Epithelial cell of proximal tubule (primary cell): ENCODE measurements at places on chromosomes 11 and 22. TPM values are rescaled to one million over a fixed set of nuclear protein-coding genes. Genes with fewer than 3 reads are reported as not detected.

OR52E5 gene
- not detected in 2 replicates for total RNA-seq

DNA sequence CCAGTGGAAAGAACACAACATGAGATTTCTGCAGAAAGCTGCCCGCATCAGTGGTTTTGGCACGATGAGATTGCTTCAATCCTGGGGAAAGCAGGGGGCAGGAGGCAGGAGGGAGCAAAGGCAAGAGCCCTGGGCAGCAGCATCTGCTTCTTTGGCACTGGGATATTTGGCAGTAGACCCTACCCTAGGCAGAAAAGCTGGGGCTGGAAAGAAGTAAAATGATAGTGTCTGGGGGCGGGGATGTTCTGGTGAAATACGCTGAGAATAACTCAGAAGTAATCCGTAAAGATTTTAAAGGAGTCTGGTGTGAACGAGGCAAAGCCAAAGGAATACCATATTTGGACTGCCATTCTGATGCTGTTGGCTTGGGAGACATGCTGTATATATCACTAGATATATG is 62.0 kb downstream of the FAM76B start:
- no peak for DNase-seq

ISX gene
- not detected in 2 replicates for total RNA-seq

DNA sequence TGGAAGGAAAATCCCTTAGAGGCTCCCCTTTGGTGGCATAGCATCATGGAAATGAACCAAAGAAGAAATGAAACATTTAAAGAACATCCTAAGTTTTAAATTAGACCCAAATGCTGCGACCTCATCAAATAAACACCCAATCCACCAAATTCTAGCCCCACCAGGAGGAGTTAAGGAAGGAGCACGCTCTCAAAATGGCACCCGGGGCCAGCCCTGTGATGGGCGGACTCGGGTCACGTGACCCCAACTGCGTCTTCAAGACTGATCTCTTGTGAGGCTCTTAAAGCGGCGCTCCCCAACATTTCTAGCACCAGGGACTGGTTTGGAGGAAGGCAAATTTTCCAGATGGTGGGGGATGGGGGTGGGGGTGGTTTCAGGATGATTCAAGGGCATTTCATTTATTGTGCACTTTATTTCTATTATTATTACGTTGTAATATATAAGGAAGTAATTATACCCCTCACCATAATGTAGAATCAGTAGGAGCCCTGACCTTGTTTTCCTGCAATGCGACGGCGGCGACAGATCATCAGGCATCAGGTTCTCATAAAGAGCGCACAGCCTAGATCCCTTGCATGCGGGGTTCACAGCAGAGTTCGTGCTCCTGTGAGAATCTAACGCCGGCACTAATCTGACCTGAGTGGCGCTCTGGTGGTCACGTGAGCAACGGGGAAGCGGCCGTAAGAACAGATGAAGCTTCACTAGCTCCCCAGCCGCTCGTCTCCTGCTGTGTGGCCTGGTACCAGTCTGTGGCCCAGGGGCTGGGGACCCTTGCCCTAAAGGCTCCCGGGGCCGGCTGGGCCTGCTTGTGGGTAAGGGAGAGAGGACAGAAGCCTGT is 90.6 kb upstream of the SLC22A12 start:
- no peak for DNase-seq

KRTAP5-11 gene
- not detected in 2 replicates for total RNA-seq

MMP8 gene
- not detected in 2 replicates for total RNA-seq

DNA sequence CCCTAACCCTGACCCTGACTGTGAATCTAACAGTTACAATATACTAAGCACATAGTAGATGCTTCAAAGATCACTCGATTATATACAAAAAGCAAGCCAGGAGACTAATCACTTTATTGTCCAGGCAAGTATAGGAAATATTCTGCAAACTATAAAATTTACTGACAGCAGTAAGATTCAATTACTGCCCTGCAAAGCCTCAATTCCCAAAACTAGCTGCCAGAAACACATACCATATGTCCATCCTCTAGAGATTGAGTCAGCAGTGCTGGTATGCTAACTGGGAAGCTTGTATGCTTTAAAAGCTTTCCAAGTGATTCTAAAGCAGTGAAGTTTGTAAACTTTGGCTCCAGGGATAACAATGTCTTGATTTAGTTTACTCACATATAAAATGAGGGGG is 26.1 kb downstream of the CSTF3 start:
- DNase-seq: no peak

ANO1 gene
- 0.07 and 1.2 TPM in 2 replicates for total RNA-seq

DNA sequence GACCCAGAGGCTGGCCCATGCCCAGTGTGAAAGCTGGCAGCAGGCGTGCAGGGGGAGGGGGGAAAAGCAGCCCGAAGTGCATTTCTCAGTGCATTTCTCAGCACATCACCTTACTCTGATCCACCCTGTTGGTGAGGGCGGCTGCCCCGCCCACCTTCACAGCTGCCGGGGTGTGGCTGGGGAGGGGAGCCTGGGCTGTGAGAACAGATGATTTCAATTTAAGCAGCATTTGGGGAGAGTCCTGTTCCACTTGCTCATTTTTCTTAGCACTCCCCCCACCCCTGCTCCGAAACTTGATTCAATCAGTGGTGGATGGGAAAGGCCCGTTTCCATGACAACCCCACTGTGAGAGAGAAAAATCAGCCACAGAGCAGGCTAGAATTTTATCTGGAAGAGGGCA is 84.8 kb downstream of the SNX19 start:
- no peak for DNase-seq

DNA sequence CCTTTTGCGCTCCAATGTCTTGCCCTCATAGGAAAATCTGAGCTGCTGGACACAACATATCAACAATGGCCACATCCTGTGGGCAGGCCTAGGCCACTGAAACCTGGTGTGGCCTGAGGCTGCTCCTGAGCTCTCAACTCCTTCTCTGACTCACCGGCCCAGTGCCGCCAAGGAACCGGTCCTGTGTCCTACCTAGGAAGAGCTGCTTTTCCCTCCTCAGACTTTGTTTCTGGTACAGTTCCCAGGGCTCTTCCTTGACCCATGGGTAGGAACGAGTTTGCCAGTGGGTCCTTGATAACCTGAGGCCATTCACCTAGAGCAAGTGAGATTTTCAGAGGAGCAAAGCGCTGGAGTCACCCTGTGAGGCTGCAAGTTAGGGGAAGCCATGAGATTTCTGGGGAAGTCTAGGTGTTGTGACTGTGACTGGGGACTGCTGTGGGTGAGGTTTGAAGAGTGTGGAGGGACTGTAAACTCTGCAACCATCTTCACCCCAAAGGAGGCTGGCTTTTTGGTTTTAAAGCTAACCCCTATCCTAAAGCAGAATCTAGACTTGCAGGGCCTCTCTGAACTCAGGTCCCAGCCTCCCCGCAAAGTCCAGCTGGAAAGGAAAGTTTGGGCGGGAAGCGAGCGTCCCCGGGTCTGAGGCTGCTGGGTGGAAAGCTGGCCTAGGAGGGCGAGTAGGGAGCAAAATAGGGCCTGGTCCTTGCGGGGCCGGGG is 12.0 kb upstream of the PAX6 start:
- DNase-seq: no peak

- no peak for DNase-seq
Measured at GRCh38 chr22:49440931-49441330, 386.7 kb downstream of the BRD1 start.

- DNase-seq: no peak
Measured at GRCh38 chr22:44204739-44205515, 24.2 kb downstream of the PARVG start.

SMC1B gene
- 0.63 TPM in 1 of 2 replicates, not detected in the other for total RNA-seq

DNA sequence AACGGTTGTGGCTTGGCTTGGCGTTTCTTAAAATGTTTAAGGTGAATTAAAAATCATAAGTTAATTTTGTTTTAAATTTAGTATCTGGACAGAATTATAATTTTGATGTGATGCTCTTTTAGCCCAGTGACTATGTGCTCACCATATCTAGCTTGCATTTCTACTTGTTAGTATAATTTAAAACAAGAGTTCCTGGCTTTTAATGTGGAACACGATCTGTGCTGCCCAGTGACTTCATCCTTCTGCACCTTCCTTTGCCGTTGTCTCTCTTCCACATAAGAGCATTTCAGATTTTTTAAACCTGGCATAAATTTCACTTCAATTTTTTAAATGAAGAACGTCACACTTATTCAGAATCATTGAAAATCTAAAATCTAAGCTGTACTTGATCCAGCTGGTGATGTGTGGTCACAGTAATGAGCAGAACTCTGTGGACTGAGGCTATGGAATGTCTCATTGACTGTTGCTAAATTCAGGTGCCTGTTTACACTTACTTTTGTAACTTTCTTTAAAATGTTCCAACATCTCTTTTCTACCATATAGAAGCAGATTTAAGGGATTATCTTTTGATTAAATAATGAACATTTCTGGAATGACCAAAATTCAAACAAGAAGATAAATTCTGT is 75.4 kb upstream of the ADSL start:
- no peak for DNase-seq

APOBEC3B gene
- 67.3 and 68.1 TPM in 2 replicates for total RNA-seq

DNA sequence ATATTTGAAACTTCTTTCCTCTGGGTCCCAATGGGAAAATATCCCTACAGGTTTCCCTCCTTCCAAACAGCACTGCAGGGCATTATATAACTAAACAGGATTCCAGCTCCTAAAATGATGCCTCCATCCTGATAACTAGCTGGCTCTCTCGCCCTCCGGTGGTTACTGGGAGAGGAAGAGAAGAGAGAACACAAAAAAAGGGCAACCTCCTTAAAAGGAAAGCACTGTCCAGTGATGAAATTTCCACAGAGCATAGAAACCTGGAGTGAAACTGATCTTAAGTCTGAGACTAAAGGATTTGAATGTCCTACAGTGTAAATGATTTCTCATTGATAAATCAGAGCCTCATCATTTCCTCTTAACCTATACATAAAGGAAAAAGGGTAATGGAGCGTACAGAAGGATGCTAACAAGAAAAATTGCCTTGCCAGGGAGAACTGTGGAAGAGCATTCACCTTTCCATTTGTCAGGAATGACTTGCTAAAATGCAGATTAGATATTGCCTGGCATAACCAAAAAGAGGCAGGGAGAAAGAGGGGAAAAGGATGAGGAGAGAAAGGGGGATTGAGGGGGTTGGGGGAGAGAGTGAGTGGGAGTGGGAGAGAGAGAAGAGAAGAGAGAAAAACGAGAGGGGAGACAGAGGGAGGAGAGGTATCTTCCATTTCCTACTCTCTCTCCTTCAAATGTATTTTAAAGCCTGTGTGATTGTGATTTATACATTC is 121.3 kb downstream of the APOL5 start:
- no peak for DNase-seq

KREMEN1 gene
- total RNA-seq: 4.8 and 10.8 TPM in 2 replicates

GRCh38 chr22:21014726-21015465 is at the start of gene P2RX6:
Gene P2RX6 (plus strand): TSS chr22:21015165. CDS start chr22:21015175, 10 bp downstream.
- DNase-seq: no peak

YAP1 gene
- 84.8 and 94.5 TPM in 2 replicates for total RNA-seq
